ENCODE measurements at places on chromosomes 1 and 21.

DNA sequence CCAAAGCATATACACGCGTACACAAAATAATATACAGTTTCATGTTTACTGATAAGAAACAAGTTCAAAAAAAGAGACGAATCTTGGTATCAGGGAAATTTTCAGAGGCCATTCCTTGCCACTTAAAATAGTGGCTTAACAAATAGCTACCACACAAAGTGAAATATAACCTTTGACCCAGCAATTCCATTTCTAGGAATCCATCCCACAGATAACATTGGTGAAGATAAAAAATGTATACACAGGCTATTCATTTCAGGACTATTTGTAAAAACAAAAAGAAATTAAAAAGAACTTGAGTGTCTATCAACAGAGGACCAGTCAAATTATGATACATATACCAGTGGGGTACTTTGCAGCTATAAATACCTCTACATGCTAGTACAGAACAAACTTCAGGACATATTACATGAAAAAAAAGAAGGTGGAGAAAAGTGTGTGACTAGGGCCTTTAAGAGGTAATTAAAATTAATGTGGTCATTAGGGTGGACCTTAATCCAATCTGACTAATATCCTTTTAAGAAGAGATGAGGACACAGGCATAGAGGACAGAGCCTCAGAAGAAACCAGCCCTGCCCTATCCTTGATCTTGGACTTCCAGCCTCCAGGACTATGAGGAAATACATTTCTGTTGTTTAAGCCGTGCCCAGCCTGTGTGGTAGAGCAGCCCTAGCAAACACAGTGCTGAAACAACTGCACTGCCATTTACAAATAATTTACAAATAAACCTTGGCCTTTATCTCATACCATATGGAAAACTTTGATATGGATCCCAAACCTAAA lies 7.8 kb downstream of the UBE2G2 start:
- no peak for DNase-seq

DNA sequence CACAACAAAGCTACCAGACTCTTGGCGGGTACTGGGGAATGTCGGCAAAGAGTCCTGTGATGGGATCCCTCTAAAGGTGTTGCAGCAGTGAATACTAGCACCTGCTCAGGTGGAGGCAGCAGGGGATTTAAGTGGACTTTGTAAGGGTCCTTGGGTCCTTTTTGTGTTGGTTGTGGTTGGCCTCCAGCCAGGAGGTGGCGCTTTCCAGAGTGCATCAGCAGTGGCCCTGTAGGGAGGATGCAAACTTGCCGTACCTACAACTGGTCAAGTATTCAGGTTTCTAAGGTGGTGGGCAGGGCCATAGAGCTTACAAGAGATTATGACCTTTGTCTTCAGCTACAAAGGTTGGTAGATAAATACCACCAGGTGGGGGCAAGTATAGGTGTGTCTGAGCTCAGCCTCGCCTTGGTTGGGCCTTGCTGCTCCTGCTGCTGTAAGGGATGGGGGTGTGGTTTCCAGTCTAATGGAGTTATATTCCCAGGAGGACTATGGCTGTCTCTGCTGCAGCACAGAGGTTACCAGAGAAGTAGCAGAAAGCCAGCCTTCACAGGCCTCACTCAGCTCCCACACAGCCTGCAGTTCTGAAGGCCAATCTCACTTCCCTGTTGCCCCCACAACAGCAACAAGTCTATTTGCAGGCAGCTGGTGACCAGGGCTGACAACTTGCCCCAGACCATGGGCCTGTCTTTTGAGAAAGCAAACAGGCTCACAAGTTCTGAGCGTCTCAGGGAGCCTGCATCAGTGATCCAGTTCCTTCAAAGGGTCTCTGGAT lies 7.3 kb downstream of the OR2M5 start:
- DNase-seq = no peak

GRCh38 chr1:213281640-213282301 lies 230.7 kb downstream of the RPS6KC1 start:
- DNase-seq = no peak

DNA sequence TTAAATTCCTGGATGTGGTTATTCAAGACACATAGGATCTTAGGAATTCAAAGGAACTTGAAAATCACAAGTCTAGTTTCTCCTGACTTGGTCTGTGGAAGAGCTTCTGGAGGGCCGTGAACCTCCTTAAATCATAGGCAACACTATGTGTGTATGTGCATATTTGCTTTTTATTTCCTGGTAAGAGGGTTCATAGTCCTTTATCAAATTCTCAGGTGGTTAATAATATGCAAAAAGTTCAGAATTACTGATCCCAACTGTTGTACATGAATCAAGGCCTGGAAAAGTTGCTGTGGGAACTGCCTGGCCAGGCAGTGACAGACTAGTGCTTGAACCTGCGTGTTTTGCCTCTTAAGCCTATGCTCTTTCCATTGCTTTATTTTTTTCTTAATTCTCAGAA lies 12.9 kb downstream of the MTR start:
- DNase-seq = no peak

DNA sequence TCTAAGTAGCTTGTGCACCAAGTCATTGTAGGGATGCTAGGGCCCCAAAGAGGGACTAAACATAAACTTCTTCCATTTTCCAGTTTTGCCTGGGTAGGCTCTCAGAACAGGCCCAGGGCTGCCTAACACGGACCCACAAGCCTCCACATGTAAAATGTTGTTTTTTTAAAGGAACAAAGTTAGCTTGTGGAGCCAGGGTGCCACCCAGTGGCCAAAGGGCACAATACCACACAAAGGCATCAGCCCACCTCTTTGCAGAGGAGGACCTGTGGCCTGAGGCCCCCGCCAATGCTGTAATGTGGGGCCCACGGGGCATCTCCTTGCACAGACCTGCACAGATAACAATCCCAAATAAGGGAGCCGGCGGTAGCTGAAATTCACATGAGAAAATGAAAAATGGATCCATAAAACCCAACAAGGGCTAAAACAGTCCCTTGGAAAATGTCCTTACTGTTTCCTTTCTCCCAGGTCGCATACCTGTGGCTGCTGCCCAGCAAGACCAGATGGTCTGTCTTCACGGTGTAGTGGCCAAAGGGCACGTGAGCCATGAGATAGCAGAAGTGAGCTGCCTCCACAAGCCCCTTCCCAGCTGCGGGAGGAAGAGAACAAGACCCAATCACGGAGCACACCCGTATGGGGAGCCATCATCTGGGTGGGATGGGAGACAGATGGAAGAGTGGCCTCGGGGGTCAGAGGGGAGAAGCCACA lies 23.8 kb downstream of the SEC16B start:
- DNase-seq = peak; percentile 65

- DNase-seq = no peak
These were observed 418.5 kb upstream of the ESRRG start for GRCh38 chr1:217141711-217142110.

DNA sequence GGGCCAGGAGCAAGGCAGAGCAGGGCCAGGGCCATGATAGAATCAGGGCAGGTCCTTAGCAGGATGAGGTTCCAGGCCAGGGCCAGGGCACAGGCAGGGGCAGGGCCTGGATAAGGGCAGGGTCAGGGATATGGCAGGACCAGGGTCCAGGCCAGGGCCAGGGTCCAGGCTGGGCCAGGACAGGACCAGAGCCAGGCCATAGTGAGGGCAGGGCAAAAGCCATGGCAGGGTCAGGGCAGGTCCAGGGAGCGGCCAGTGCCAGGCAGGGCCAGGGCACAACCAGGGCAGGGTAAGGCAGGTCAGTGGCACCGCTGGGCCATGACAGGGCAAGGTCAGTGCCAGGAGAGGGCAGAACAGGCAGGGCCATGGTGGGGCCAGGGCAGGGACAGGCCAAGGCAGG lies 152.2 kb downstream of the LIPI start:
- no peak for DNase-seq

- no peak for DNase-seq
These were observed 7.9 kb downstream of the TCHH start for GRCh38 chr1:152107031-152107983.

DNA sequence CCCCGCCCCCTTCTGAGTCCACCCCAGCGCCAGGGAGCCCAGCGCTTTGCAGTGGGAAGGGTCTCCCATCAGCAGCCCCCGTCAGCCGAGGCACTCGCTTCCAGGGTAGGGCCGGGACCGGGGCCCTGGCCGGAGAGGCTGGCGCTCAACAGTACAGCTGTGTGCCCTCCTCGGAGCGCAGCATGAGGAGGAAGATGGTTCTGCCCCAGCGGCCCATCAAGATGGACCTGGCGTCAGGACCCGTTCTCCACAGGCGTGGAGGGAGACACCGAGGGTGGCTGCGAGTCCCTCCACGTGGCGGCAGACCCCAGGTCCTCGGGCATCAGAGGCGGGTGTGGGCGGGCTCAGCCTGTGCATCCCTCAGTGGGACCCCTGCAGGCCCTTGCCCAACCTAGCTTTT lies 54.3 kb downstream of the MORN1 start:
- DNase-seq = no peak

DNA sequence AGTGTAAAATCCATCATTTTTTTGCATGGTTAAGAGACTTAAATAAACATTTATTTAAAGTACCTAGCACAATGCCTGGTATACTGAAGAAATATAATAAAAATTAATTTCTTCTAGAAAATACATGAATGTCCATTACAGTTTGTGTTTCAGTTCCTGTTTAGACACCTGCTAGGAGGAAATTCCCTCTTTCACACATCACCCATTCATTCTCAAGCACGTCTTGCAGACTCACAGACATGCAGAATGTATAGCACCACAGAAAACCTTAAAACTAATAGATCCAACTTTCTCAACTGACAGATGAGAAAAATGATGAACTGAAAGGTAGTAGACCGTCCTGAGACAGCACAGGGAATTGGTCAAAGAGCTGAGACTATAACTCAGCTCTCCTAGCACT lies 172.2 kb upstream of the C8B start:
- DNase-seq = no peak

- DNase-seq = peak; percentile 92
These were observed 37.3 kb downstream of the IFNAR1 start for GRCh38 chr21:33362044-33362555.

DNA sequence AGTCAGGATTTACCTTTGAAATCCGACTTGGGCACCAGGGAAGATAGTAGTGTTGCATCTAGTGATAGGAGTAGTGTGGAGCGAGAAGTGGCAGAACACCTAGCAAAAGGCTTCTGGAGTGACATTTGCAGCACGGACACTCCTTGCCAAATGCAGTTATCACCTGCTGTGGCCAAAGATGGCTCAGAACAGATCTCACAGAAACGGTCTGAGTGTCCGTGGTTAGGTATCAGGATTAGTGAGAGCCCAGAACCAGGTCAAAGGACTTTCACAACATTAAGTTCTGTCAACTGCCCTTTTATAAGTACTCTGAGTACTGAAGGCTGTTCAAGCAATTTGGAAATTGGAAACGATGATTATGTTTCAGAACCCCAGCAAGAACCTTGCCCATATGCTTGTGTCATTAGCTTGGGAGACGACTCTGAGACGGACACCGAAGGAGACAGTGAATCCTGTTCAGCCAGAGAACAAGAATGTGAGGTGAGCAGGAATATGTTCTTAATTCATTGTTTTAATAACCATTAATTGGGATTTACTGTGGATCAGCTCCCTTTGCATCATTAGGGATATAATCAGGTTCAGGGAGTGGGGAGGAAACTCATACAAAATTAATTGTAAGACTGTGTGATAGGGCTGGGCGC lies 28.3 kb downstream of the BACH1 start:
- no peak for DNase-seq

- DNase-seq = no peak
These were observed 5.1 kb downstream of the ZNF683 start for GRCh38 chr1:26367441-26367840.

GRCh38 chr1:54995835-54996234 lies 2.9 kb upstream of the BSND start:
- no peak for DNase-seq

DNA sequence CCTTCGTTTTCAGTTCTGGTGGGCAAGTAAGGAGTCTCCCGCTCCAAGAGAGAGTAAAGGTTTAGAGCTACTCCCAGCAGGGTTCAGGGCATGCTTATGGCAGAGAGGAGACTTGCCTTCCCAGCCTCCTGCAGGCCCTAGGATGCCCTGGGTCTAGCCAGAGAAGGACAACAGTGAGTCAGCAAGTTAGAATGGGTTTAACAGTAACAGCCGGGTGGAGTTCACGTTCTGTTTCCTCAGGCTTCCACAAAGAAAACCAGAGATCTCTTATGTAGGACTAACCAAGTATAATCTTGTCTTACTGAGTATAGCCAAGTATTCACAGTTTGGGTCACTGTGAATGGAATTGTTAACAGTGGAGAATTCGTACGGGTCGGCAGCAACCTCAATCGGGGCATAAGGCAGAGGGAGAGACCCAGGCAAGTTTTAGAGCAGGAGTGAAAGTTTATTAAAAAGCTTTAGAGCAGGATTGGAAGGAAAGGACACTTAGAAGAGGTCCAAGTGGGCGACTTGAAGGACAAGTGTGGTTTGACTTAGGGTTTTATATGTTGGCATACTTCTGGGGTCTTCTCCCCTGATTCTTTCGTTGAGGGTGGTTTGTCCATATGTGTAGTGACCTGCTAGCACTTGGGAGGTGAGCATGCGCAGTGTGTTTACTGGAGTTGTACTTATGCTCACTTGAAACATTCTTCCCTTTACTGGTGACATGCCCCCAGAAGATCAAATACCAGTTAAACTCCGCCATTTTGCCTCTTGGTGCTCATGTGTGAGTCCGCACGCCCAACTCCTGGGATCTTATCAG lies 4.5 kb downstream of the OVAAL start:
- no peak for DNase-seq

- no peak for DNase-seq
These were observed 43.3 kb downstream of the S100B start for GRCh38 chr21:46561445-46562090.

GRCh38 chr1:7991504-7992440 lies 30.3 kb downstream of the PARK7 start:
- DNase-seq = peak; percentile 92

DNA sequence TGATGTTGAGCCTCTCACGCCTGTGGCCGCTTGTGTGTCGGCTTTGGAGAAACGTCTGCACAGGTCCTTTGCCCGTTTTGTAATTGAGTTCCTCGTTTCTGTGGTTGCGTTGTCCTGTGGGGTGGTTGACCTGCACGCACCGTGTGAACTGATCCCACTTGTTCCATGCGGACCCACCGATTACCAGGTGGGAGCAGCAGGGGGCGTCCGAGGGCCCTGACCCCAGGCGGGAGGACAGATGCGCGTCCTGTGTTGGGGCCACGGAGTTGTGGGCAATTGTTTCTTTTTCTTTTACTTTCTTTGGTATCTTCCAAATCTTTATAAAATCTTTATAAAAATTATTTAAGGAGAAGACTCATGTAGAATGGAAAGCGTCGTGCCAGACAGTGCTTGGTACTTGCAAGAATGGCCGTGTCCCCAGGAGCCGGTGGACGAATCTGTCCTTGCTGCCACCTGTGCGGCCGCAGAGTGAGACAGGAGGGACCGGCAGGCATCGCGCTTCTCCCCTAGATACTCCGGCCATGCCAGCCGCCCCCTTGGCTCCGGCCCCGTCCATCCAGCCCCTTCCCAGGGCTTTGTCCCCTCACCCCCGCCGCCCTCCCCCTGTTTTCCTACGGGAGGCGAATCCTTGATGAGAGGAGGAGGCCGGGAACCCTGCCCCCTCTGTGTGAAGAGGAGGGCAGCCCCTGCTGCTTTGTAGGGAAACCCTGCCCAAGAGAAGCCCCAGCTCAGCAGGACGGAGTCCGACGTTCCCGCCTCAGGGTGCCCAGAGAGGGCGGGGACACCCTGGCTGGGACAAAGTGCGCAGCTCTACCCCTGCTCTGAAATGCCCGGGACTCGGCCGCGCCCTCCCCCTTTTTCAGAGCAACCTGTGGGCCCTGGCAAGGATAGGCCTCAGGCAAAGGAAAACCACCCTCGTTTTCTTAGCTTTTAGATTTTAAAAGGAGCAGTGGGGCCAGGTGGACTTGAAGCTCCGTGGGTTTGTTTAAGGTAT lies 41.7 kb downstream of the PRKCZ start:
- DNase-seq = no peak

GRCh38 chr1:119394085-119394484 lies 20.9 kb upstream of the HSD3B2 start:
- no peak for DNase-seq

- DNase-seq = no peak
These were observed 40.4 kb downstream of the MPZL1 start for GRCh38 chr1:167762061-167762746.
